Activated CD4-positive, alpha-beta T cell treated with anti-CD3 and anti-CD28 coated beads, Interleukin-2, amount 50 U/mL, for 1 hour (primary cell): ENCODE measurements at places on chromosomes 5 and 9.

GRCh38 chr5:175243441-175243840 is 200.5 kb downstream of the DRD1 start:
- no peak for DNase-seq

DNA sequence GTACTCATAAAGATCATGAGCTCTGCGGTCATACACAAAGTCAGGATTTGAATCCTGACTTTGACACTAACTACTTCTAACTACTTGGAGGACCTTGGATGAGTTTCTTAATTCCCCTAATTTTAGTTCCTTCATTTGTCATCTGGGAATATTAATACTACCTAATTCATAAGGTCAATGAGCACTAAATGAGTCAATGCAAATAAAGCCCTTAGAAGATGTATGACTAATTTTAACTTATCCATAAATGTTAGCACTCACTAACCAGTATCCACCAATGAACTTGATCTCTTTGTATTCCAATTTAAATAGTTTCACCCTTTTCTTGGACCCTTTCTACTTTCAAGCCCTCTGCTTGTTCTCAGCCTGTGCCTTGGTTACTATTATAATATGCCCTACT is 1106.4 kb downstream of the CDH18 start:
- no peak for DNase-seq

GRCh38 chr5:35753500-35753899 is 103.2 kb upstream of the IL7R start:
- DNase-seq: no peak

- DNase-seq: no peak
These were observed 187.6 kb upstream of the TNC start for GRCh38 chr9:115305543-115305942.

DNA sequence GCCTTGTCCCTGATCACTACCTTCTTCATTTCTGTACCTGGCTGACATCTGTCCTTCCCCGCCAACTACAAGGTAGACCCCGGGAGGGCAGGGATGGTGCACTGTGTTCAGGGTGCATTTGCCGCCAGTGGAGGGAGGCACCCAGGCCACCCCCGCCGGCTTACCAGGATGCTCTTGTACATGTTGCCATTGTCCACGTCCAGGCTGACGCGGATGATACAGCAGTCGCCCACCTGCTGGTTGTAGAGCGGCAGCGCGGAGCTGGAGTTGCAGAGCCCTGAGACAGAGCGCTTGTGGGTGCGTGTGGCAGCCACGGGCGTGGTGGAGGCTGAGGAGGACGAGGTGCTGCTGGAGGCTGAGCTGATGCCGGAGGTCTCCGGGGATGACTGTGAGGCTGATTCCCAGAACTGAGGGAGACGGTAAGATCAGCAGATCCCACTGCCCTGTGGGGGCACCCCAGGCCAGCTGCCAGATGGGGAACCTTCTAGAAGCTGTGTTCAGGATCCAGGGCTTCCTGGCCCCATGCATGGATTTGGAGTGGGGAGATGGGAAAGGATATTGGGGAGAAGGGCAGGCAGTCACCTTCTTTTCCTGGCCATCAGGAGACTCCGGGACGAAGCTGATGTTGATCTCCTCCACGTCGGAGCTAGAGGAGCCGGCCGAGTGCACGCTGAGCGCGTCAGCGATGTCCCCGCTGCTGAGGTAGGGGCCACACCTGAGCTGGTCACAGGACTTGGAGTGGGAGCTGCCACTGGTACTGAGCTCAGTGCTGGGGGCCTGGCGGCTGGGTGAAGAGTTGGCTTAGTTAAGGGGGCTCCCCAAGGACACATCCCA is 19.5 kb downstream of the RALGDS start:
- DNase-seq: no peak
